HEK293T (cell line): ENCODE measurements at places on chromosomes 13 and 19.

- DNase-seq: no peak
These were observed 144.6 kb downstream of the GGACT start for GRCh38 chr13:100443998-100444328.

GRCh38 chr19:47049307-47049700, 880 bp upstream of the TMEM160 start:
- no peak for DNase-seq

DNA sequence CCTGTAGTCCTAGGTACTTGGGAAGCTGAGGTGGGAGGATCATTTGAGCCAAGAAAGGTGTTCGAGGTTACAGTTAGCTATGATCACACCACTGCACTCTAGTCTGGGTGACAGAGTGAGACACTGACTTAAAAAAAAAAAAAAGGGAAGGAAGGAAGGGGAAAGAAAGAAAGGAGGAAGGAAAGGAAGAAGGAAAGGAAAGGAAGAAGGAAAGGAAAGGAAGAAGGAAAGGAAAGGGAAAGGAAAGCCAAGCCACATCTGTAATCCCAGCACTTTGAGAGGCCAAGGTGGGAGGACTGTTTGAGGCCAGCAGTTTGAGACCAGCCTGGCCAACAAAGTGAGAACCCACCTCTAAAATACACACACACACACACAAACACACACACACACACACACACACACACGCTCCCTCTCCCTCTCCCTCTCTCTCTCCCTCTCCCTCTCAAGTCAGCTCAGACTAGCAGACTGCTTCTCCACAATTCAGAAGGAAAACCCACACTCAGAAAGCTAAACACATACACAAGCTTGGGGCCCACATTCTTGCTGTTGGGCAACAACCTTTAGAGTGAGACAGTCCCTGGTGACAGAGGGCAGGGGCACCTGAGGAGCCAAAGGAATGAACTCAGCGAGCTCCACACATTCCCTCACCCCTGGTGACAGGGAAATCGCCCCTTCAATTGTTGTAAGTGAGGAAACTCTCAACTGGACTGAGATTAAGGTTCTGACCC, 2.7 kb downstream of the ZNF709 start:
- no peak for DNase-seq

GRCh38 chr13:99760456-99760855, 211.1 kb downstream of the ZIC5 start:
- DNase-seq: no peak

DNA sequence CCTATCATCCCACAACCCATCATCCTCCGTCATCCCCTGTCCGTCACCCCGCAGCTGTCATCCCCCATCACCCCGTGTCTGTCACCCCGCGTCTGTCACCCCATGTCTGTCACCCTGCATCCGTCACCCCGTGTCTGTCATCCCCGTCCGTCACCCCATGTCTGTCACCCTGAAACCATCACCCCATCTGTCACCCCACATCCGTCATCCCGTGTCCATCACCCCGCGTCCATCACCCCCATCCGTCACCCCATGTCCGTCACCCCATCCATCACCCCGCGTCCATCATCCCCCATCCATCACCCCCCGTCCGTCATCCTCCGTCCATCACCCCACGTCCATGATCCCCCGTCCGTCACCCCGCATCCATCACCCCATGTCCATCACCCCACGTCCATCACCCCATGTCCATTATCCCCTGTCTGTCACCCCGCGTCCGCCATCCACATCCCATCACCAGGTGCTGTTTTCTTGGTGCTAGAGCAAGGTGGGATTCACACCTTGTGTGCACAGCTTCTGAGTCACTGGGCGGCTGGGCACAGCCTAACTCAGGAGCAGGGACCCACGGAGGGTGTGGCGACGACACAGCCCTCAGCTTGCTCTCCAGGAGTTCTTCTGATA, 24.2 kb downstream of the RASA3 start:
- no peak for DNase-seq

DNA sequence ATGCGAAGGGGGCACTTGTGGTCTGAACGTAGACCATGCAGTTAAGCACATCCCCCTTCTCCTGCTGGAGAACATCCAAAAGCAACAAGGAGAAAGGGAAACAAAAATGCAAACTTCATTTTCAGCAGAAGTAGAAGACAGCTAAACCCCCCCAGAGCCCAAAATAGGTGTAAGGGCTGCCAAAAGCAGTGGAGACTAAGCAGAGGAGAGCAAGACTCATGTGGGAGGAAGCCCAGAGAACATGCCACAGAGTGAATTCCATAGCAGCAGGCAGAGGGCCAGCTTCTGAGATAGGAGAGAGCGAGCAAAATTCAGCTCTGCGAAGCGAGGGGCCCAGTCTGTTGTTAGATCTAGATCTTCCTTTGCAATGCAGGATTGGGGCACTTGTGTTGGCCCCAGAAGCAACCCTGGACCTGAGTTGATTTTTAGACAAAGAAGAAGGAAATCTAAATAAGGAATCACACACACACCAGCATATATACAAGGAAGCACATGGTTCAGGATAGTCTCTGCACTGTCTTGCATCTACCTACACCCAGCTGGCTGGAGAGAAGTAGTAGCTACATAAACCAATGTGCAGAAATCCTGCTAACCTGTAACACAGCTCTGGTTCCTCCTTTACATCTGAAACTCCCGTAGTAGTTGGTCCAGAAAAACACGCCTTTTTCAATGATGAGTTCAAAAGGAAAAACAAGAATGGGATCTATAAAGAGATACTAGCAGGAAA, 199.6 kb downstream of the SPRY2 start:
- peak; percentile 38 for DNase-seq

DNA sequence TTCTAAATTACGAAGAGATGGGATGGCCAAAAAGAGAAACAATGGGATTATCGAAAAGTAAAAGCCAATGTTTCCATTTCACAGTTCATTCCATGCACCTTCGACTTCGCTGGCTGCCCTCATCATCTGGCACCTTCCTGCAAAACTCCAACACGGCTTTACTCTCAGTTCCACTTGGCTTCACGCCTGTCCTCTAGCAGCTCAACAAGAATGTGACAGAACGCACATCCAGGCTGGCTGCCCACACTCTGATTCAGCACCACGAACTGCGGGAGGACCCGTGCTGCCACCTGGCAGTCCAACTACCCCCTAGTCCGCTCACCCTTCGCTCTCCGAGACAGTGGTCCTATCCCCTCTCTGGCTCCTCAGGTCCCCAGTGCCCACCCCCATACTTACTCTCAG, 11.7 kb downstream of the ATP7B start:
- DNase-seq: no peak

GRCh38 chr13:88925954-88926353, 1254.8 kb downstream of the SLITRK5 start:
- no peak for DNase-seq

- DNase-seq: peak; percentile 54
These were observed 3.2 kb downstream of the KLF16 start for GRCh38 chr19:1860042-1860775.

DNA sequence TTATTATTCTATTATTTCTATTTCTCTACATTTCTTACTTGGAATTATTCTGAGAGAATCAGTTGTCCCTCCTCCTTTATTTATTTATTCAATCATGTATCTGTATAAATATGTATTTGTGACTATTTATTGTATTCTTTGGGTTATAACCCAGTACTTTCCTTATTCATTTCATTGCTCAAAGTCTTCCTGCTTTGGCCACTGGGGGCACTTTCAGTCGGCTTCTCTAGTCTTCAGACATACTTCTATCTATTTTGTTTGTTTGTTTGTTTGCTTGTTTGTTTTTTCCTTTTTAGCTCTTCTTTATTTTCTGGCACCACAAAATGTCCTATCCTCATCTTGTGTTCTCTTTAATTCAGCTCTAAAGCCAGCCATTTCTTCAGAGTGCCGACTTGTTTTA, 260.4 kb downstream of the NALCN start:
- no peak for DNase-seq

DNA sequence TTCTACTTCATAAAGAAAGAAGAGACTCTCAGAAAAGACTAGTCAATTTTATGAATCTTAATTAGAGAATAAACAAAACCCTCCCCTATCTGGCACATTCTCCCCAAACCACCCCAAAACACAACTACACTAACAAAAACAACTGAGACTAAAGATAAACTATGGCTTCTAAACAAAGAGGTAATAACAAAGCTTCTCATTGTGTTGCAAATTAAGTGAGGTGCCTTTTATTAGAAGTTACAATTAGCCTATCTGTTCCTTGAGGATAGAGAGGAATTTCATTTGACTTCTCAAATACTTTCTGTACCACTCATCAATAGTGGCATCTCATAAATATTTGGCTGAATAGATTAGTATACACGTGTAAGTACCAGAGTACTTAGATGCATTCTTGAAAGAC, 1196.2 kb downstream of the PCDH9 start:
- no peak for DNase-seq

- DNase-seq: no peak
These were observed 84.3 kb downstream of the NUFIP1 start for GRCh38 chr13:44904967-44905366.

DNA sequence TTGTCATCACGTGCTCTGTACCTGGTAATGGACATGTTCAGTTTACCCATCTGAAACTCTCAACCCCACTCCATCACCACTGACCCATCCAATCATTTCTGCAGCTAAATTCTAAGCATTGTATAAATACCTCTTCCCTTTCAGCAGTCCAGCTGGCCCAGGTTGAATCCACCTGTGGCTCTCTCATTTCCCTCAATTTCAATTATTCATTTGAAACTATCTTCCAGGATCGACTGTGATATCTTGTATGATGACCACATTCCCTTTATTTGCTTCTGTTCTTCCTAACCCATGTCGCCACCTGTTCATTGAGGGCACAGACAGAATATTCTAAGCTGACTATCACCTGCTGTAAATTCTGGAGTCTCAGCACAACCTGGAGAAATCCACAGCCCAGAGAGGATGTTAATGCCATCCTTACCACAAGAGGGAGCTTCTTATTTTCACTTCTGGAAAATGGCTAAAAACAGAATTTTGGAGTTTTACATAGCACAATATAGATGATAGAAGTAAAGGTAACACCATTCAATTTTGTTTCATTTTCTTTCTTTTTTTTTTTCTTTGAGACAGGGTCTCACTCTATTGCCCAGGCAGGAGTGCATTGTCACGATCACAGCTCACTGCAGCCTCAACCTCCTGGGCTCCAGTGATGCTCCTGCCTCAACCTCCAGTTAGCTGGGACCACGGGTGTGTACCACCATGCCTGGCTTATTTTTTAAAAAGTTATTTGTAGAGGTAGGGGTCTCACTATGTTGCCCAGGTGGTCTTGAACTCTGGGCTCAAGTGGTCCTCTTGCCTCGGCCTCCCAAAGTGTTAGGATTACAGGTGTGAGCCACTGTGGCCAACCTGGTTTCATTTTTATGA, 38.6 kb downstream of the ZNF823 start:
- DNase-seq: peak; percentile 37

GRCh38 chr13:84651288-84651687, 769.0 kb upstream of the SLITRK1 start:
- no peak for DNase-seq

DNA sequence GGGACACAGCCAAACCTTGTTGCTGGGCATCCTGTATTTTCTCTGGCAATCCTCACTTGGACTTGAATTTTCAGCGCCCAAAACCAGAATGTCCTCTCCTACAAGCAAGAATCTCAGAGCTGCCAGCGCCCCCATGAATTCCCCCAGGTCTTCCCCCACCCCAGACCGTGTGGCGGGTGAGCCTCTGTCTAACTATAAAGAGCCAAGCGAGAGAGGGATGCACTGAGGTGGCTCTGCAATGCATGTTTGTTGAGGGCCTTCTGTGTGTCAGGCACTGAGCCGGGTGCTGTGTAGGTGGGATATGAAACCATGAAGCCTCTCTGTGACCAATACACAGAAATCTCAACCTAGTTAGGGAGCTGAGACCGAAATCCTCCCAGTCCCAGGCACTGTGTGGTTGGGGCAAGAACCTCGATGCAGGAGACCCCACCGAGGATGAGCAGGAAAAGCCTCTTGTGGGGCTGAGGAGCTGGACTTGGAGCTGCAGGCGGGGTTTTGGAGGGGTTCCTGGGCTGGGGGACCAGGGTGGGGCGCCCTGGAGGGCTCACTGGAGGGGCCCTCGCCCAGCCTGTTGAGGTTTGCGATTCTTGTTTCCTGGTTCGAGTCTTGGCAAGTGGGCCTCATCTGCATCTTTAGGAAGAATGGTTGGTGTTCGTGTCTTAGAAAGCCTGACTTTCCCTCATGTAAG, 12.4 kb upstream of the PROZ start:
- DNase-seq: no peak

DNA sequence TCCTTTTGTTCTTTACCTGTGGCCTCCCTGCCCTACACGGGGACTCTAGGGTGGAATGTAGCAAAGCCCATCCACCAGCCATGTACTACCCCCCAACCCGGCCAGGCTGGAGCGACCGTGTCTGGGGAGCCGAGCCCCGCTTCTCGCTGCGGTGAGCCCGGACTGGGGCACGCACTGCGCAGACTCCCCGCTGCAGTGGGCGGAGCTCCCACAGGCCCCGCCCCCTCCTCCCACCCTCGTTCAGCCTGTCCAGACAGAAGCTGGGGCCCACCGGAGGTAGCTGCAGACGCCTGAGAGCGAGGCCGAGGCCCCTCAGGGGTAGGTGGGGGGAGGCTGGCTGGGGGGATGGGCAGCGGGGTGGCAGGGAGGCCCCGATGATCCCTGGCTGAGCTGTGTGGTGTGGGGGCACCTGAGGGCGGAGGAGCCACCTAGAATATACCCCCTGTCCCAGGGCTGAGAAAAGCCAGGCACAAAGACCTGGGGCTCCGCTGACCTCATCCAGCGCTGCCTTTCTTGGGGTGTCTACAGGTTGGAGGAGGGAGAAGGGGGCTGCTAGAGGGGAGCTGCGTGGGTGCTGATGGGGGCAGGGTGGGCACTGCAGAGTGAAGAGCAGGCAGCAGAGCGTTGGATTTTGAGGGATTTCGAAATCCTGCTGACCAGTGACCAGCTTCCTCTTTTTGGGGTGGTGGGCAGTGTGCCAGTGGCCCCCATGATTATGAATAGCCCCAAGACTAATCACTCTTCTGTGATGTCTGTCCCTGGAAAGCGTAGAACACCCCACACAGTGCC, 17.3 kb downstream of the PLD3 start:
- peak; percentile 79 for DNase-seq

- DNase-seq: no peak
These were observed 333.9 kb downstream of the RFC3 start for GRCh38 chr13:34151885-34152284.

GRCh38 chr13:51674276-51674675, 90.0 kb downstream of the WDFY2 start:
- no peak for DNase-seq

DNA sequence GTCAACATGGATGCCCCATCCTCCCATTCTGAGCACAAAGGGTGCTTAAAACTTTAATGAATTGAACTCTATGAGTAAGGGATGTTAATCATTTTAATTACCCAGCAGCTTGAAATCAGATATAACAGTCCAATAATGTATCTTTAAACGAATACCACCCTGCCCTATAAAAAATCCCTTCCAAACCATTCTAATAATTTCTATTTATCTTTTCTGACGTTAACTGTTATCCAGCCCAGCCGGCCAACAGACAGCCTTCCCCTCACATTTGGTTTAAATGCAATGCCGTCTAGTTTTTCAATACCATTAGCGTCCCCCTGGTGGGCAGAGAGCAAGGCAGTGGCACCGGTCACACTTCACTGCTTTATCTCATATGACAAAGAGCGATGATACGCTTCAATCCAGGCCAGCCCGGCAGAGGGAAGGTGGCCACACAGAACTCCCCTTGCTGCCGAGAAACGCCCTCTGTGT, 402.2 kb upstream of the ZNF507 start:
- DNase-seq: peak; percentile 13
